ENCODE measurements at places on chromosomes 12 and 14.

DNA sequence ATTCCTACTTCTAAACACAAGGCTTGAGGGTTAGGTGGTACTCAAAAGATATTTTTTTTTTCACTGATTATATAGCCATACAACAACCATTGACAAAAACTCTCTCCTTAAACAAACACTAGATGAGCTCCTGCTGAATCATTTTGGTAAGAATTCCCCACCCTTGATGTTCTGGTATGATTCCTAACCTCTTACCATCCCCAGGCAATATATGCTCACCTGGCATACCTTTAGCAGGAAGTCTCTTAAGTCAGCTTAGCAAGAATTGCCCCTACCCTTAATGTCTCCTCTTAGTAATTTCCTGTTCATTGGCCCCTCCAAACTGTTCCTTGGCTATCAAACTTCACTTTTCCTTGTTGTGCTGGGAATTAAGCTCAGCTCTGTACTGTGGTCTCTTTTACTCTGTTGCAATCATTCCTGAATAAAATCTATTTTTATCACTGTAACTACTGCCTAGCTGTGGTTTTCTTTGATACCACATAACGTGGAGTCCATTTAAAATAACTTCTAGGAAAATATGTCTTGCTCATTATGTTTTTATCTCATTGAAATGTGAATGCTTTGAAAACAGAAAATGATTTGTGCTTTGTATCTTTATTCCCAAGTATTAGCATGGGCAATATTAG is 712.6 kb downstream of the SLC16A7 start:
- DNase-seq, result no peak

DNA sequence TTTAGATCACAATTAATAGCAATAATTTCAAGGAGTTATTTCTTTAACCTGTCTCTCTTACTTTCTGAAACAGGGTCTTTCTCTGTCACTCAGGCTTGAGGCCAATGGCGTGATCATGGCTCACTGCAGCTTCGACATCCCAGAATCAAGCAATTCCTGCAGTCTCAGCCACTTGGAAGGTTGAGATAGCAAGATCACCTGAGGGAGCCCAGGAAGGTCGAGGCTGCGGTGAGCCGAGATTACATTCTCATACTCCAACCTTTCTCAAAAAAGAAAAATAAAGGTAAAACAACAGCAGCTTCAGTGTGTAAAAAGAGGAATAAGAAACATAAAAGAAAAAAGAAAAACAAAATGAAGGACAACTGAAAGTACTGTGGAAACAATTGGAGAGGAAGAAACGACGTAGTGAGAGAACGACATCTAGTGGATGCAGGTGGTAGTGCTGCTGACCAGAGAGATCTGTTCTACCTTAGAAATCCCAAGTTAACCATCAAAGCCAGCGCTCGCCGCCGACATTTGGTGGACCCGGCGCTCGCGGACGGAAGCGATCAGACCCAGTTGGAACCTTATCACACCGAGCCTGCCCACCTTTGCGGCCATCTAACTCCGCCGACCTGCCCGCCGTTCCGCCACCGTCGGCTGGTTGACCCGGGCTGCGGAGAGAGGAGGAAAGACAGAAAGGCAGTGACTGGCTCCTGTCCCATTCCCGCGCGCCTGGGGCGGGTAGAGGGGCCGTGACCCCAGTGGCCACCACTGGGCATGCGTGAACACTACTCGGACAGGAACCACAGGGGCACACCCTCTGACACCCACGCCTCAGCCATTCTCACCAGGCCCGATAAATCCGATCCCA is 196.1 kb downstream of the ALG10 start:
- DNase-seq, result peak; percentile 71

- DNase-seq, result no peak
Measured at GRCh38 chr14:91272341-91273272, 28.1 kb upstream of the GPR68 start.

DNA sequence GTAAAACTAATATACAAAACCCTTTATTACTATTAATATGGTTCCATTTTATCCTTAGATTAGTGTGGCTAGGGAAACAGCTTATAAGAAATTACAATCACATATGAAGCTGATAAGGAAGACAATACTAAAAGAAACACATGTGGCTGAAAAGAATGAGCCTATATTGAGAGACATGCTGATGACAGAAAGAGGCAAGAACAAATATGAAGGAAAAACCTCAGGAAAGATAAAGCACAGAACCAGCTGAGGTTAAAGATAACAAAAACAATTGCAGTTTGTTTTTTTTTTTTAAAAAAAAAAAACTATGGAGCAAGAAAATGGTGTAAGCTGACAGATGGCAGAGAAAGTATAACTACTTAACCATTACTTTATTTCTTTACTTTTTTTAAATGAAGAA is 69.2 kb upstream of the OSBPL8 start:
- no peak for DNase-seq

GRCh38 chr14:97442363-97442762 is 645.2 kb downstream of the VRK1 start:
- no peak for DNase-seq

DNA sequence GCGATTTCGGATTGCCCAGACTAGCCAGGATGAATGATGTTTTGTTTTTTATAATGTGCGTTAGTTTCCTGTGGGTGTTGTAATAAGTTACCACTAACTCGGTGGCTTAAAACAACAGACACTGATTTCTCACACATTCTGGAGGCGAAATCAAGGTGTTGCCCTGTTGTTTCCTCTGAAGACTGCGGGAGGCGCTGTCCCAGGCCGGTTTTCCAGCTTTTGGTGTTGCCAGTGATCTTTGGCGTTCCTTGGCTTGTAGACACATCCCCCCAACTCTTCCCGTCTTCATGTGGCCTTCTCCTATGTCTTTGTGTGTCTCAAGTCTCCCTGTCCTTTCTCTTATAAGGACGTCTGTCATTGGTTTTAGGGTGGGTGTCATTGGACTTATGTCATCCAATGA is 267.7 kb downstream of the AACS start:
- DNase-seq, result no peak

DNA sequence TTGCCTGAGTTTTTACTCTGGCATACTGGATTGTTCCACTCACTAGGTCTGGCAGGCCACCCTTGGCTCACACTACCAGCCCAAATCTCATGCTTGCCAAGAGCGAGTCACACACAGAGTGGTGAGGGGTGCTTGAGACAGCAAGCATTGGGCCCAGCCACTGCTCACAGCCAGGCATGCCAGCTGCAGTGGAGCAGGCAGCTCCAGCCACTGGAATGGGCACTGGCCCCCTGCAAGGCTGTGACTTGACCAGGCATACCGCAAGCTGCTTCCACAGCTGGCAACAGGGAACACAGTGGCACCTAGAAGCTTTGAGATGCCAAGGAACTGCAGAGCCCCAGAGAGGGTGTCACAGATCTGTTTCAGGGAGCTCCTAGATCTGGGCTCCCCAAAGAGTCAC is 488.5 kb downstream of the LRFN5 start:
- no peak for DNase-seq

GRCh38 chr14:84877061-84877460 is 652.9 kb upstream of the FLRT2 start:
- no peak for DNase-seq

DNA sequence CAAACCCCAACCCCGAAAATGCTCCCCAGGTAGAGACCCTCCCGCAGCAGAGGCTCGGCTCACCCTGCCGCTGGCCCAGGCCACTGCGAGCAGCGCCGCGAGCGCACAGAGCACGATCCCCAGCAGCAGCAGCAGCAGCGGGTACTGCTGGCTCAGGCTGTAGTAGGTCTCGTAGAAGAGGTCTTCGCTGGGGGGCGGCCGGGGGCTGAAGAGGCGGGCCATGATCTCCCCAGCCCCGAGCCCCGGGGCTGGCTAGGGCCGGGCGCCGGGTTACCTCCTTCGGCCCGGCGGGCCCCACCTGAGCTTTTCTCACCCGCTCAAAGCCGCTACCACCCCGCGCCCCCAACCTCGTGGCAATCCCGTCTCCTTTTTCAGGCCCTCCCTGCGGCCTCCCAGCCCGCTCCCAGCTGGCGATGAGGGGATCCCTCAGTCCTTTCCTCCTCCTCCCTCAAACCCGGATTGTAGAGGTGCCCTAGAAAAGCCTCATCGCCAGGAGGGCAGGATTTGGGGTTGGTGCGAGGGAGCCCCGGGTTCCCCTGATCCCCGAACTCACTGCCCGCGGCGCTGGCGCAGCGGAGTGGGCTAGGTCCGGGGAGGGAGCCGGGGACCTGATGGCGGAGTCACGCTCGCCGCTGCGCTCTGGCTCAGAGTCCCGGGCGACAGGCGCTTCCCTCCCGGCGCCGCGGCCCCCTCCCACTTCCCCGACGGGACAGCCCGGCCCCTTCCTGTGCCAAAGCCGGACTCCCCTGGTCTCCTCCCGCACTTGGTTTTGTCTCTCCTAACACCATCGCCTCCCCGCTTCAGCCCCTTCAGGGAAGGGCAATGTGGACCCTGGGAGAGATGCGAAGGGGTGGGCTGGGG is at the start of gene ADCY4:
TSS of gene ADCY4 (minus strand) at position 641 of the 861 bp plus-strand sequence. CDS start at position 222, 419 bp downstream.
- no peak for DNase-seq

DNA sequence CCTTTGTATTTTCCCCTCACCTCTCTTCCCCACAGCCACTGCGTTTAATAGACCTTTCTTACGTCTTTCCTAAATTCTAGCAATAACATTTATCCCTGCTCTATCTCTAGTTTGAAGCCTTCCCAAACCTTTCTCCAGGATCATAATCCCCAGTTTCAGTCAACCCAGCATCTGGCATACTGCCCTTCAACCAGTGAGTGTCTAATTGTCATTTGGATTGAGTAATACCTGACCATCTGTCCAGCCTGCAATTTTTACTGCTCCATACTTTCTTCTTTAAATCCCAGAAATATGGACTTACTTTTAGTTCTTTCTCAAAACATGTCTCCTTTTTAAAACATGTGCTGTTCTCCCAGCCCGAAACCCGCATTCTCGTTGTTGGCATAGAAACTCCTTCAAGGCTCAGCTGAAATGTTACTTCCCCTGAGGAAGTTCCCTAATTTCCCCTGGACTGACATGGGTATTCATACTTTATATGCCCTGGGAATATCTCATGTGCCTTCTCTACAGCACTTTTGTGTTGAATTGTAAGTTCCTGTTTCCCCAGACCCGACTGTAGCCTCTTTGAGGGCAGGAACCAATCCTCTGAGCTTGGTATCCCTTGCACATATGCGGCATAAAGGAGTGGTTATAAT is 65.1 kb upstream of the ETV6 start:
- DNase-seq, result no peak

- no peak for DNase-seq
Measured at GRCh38 chr14:101496776-101497683, 64.3 kb upstream of the DIO3 start.

DNA sequence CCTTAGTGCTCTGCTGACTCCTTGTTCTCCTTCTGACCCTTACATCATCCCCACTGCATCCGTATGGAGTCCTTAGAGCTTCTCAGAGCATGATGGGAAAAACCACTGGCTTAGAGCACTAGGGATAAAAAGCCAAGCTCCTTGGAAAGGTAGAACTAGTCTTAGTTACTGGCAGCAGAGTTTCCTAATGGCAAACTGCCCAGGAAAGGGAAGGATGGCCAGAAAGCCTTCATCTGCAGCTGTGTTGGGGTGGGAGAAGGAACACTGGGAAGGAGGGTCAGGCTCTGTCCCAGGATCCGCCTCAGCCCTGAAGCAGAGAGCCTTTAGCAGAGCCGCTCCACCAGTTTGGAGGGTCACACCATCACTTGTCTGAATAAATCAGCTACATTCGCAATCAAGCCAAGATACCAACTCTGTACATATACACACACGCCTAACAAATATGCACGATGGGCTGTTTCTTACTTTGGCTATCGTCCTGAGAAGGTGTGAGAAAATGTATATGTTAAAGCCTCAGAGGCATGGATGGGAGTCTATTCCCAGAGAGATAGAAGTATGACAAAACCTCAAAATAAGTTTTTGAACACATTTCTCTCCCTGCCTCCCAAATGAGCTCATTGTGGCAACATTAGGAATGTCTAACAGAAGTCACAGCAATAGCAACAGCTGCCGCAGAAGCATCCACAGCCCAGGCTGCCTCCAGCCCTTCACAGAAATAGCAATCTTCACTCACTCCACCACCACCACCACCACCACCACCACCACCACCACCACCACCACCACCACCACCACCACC is 18.6 kb upstream of the GALNT8 start:
- DNase-seq, result no peak

DNA sequence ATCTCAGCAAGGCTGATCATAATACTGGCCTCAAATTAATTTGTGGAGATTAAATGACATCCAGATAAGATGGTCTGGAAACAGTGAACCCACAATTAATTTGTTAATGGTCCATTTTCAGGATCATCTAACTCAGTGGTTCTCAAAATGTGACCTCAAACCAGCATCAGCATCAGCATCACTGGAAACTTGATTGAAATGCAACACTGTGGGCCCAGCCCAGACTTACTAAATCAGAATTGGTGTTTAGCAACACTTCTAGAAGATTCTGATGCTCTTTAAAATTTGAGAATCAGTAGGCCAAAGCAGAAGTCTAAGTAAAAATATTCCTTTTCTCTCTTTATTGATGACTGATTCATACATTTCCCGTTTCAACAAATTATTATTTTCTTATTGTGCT is 10.7 kb upstream of the KRT82 start:
- no peak for DNase-seq

DNA sequence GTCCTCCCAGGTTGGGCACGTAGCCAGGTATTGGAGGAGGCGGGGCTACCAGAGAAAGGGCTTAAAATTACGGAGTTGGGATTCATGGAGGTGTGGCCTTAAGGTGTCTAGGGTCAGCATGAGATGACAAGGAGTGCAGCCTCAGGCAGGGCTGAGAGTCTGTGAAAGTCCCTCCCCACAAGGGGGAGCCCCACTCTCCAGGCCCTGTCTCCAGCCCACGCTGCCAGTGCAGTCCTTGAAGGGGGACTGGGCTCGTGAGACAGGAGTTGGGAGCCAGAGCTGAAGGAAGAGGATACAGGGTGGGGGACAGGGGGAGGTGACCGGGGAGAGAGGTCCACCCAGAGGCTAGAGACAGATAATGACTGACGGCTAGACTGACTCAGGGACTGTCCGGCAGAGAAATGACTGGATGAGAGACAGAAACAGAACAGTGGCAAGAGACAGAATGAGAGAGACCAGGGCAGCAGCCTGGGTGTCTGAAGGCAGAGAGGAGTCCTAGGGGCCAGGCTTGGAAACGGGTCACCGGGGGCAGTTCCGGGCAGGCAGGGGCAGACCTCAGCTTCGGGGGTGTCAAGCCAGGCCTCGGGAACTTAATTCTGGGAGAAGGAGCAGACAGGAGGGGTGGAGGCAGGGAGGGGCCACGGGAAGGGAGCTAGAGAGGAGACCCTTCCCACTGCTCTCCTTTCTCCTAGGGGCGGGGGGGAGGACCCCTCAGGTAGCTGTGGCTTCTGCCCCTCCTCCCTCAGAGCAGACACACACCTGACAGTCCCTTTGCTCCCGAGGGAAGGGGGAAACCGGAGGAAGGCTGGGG is 970 bp downstream of the CDH24 start:
- DNase-seq, result peak; percentile 57

- DNase-seq, result peak; percentile 52
Measured at GRCh38 chr12:58176296-58176869, 235.0 kb downstream of the ATP23 start.

- DNase-seq, result no peak
Measured at GRCh38 chr12:62697893-62698292, 231.3 kb downstream of the MON2 start.

GRCh38 chr14:95057851-95058250 is 99.5 kb downstream of the DICER1 start:
- no peak for DNase-seq

- peak; percentile 44 for DNase-seq
Measured at GRCh38 chr12:8692573-8692972, 5.2 kb upstream of the RIMKLB start.
